ENCODE measurements at places on chromosomes 3 and 15.
A peak's percentile ranks its signal among the peaks of the same experiment; 100 is the strongest.

- no peak for DNase-seq
Measured at GRCh38 chr3:36988356-36988755, 4.6 kb downstream of the EPM2AIP1 start.

DNA sequence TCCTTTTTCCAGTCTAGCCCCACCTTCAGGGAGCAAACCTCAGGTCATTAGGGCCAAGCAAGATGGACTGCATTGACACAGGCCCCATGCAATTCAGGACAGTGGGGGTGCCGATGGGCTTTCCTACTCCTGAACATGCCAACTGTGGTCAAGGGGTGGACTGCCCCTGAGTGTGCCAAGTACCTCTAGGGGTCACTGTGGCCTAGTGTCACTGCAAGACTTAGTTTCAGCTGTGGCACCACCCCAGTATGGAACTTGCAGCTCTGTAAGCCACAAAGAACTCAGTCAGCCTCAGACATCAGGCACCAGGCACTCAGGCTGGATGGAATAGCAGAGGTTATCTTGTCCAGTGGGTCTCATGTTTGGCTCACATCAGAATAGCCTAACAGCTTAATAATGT lies 32.3 kb downstream of the EXOG start:
- no peak for DNase-seq

DNA sequence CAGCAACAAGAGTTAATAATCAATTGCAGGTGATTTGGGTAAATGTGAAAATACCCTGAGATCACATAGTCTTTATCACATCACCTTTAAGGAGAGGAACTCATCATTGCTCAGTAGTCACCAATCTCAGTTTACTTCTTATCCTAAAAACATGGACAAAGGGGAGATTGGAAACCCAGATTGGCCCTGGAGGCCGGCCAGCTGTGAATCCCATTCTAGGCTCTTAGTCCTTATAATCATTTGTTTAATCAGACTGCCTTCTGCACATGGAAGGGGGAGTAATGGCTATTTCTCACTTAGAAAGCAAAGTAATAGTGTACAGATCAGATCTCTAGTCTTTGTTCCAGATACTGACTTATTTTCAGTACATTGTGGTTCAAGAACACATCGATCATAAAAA lies 37.2 kb upstream of the CPB1 start:
- DNase-seq = no peak

DNA sequence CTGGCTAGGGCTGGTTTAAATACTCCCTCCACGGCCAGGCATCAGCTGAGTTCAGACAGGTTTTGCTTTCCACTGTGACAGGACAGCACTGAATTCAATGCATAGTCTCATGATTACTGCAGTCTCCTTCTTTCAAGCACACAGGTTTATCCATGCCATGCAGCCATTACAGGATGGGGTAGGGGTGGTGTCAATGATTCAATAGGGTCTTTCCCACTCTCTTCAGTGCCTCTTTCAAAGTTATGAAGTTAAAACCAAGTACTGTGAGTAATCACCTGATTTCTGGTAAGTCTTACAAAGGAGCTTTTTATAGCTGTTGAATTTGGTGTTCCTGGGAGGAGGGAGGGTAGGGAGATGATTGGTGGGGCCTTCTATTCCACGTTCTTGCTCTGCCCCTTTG lies 47.2 kb downstream of the TMEM212 start:
- no peak for DNase-seq

DNA sequence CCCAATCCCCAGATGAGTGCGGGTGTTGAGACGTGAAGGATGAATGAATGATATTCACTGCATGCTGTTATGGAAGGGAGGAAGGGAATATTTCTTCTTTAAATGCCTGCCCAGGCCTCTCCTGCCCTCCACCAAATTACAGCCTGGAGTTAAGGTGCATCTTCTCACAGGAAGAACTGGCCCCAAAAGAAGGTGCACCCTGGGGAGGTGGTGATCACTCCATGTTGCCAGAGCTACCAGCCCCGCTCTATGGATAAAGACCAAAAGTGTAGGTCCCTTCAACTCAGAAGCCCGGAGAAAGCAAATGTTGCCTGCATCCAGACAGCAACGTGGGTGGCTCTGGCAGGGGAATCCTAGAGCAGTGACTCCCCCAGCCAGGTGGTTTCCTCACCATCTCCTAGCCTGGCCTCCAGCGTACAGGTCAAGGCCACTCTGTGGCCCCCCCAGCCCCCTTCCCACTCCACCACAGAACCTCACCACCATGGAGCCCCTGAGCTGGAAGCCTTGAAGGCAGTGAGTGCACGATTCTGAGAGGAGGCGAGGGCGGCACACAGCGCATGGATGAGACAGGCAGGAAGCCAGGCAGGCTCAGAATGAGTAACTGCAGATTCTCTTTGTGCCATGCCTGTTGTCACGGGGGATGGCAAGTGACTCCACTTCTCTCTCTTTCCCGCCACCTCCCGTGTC lies 3.5 kb upstream of the VIPR1 start:
- no peak for DNase-seq

- DNase-seq = peak; percentile 77
Measured at GRCh38 chr15:100721758-100722550, 119.6 kb downstream of the ASB7 start.

DNA sequence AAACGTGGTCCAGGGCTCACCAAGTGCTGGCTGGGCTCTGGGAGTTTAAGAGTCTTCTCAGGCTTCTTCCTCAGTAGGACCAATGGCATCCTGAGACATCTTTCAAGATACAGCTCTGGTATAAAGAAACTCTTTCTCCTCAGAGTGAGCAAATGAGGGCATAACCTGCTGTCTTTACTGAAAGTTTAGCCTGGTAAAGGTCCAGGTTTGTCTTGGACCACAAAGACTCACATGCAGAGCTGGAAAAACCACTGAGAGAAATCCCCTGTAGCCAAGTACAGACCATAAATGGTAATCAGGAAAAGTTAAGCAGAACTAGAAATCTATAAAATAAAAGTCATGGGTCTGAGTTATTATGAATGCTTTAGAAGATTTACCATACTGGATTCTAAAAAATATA lies 23.1 kb downstream of the CD47 start:
- DNase-seq = no peak

GRCh38 chr3:9396632-9397331 lies 633 bp upstream of the SETD5 start:
- DNase-seq = peak; percentile 100

GRCh38 chr3:42800251-42800650 lies 4.0 kb downstream of the HIGD1A start:
- DNase-seq = no peak

DNA sequence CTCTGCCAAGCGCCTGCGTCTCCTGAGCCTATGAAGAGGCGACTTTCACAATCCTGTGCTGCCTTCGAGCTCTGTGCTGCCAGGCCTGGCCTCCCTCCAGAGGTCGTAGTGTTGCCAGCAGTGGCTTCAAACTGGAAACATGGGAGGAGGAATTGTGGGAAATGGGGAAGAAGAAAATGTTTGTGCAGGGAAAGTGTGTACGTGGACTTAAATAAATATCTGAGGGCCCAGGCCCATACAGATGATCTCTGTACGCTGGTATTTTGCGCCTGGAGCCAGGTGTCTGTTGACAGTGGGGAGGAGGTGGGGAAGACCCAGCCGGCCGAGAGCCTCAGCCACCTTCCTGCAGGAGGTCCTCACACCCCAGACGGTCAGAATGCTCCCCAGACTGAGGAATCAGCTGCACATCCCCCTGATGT lies 44.6 kb downstream of the ZBTB38 start:
- DNase-seq = no peak

DNA sequence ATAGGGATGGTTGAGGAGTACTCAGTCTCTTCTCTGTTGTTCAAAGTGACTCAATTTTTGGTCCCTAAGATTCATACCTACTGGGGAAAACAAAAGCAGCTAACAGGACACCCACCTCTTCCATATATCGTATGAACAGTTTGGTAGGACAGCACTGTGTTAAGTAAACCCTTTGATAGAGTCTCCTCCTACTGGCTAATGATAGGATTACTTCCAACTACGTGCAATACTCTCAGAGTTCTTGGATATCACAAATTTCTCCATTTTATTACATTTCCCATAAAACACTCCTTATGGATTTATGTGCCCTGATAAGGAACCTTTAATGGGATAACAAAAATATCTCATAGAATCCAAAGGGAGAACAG lies 200.2 kb upstream of the GOLGA6L4 start:
- DNase-seq = no peak

DNA sequence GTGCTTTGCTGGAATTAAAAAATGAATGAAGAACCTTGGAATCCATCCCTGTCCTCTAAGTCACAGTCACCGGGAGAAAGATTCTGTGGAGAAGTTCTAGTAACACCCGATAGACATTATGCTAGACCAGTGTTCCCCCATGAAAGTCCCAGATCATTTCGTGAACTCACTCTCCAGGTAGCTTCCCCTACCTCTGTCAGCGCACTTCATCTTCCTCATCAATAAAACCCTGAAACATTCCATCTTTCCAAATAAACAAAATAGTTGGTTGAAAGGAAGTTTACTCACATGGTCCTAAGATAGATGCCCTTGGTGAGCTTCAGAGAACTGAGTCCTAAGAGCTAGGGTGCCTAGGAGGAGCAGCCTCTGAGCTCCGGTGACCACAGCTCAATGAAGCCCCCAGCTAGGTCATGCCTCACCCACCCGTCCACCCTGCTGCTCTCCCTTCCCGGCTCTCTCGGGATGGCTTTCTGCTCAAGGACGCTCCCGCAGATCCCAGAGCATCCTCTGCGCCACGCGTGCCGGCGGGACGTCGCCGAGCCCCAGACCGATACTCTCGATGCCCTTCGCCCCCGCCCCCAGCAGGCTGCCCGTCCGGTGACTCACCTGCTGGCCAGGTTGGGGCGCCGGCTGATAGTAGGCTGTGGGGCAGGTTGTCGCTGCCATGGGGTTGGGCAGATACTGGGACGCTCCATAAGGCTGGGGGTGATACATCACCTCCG lies 776 bp downstream of the VGLL3 start:
- no peak for DNase-seq

DNA sequence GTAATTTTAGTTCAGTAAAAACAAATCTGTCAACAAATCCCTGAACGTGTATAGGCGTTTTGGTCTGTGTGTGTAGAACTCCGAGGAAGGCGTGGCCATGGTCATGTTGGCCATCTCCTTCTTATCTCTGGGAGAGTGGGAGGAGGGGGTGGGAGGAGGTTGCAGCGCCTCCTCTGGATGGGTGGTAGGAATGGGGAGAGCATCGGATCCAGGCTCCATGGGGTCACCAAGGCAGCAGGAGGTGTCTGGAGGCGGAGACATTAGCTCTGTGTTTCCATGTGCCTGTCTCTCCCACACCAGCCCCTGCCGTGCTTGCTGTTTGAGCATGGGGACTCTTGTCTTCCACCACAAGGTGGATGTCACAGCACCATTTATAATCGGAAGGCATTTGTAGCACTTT lies 34.5 kb upstream of the TRPM1 start:
- DNase-seq = no peak

DNA sequence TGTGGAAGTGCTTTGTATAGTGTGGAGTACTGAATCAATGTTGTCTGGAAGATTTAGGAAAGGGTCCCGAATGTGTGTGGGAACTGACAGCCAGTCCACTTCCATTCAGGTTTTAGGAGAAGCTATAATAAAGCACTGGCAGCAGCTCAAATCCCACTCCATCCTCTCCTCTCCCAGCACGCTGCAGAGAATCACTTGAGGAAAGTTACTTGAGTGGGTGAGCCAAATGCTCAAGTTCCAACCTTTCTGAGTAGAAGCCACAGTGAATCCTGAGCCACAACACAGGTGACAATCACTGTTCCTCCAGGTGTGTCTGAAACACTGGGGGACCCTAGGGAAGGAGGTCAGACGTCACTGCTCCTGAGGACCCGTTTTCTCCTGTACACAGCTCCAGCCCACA lies 106.5 kb downstream of the TIGIT start:
- DNase-seq = no peak

DNA sequence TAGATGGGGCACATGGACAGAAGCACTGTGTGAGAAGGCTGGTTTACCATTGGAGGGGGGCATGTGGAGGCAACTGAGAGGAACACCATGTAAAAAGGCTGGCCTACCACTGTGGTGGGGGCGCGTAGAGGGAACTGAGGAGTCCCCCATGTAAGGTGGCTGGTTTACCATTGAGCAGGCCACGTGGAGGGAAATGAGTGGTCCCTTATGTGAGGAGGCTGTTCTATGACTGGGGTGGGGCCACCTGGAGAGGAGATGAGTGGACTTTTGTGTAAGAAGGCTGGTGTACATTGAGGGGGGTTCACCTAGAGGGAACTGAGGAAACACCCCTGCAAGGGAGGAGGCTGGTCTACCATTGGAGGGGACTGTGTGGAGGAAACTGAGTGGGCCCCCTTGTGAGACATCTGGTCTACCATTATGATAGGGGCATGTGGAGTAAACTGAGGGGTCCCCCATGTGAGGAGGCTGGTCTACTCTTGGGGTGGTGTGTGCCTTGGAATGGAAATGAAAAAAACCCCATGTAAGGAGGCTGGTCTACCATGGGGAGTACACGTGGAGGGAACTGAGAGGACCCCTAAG lies 156.9 kb downstream of the FBLN2 start:
- no peak for DNase-seq

GRCh38 chr15:101561584-101561906 lies 72.0 kb upstream of the PCSK6 start:
- no peak for DNase-seq

- peak; percentile 47 for DNase-seq
Measured at GRCh38 chr3:69784954-69785514, 45.8 kb downstream of the MITF start.

DNA sequence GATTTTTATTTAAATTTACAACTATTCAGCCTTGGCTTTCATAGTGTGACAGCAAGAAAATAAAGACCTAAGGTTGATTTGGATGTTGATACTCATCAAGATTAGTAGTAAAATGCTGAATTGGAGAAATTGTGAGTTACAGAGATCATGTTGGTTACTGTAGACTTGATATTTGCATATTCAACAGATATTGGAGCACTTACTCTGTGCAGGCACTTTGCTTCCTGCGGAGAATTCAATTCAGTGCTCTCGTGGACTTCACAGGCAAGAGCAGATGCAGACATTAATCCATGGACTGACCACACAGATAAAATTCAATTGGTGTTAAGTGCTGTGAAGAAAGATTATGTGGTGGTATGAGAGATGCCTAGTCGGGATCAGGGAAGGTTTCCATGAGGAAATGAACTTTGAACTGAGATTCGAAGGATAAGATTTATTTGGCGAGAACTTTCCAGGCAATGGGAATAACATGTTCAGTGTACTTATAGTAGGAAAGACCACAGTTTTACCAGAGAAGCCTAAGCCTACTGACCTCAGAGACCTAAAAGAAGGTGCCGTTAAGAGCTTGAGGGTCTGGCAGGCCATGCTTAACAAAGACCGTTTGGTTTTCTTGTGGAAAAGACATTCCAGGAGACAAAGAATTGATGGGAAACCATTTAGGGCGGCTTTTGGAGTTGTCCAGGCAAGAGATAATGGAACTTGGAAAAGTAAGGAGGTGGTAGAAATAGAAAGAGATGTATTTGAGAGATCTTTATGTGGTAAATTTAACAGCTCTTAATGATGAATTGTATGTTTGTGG lies 4.3 kb downstream of the SELENOT start:
- no peak for DNase-seq

All from brain pericyte (primary cell).